Kidney glomerular epithelial cell (primary cell): ENCODE measurements at places on chromosomes 12 and 14.

DNA sequence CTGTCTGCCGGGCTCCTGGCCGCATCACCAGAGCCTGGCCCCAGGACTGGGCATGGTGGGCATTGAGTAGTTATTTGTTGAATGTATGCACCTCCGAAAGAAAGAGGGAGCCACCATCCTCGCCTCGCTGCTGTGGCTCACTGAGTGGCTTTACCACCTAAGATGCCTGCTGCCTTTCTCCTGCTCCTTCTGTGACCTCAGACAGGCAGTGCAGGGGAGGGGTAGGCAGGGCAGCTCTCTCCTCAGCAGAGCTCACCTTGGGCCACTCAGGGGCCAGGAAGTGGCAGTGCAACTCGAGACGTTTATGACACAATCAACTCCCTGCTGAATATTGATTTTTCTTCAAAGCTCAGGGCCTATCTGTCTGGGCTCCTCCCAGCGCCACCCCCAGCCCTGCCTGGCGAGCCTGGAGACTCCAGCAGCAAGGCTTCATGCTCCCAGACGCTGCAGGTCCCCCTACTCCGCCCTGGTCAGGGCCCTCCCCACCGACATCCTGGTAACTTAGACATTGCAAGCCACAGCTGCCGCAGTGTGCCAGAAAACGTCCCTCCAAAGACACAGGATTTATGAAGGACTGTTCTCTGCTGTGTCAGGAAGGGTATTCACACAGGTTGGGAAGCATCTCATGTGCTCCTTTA, 84.3 kb upstream of the DIO3 start:
- DNase-seq = peak; percentile 1

- DNase-seq = no peak
These were observed 24.3 kb downstream of the MOAP1 start for GRCh38 chr14:93160353-93160801.

DNA sequence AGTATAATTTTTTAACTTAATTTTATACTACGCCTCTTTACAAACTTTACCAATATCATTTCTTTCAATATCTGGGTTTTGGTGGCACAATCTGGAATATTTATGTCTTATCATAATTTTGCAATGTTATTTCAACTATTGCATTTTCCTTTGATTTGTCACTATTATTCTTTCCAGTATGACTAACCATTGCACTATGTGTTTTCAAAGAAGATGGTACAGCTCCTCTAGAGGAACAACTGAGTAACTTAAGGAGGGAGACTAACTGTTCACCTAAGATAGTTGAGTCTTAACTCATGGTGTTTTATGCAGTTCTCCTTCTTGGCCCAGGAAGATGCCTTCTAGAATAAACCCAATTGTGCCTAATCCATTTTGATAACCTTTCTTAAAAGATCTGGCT, 60.5 kb upstream of the KIF21A start:
- DNase-seq = peak; percentile 69

DNA sequence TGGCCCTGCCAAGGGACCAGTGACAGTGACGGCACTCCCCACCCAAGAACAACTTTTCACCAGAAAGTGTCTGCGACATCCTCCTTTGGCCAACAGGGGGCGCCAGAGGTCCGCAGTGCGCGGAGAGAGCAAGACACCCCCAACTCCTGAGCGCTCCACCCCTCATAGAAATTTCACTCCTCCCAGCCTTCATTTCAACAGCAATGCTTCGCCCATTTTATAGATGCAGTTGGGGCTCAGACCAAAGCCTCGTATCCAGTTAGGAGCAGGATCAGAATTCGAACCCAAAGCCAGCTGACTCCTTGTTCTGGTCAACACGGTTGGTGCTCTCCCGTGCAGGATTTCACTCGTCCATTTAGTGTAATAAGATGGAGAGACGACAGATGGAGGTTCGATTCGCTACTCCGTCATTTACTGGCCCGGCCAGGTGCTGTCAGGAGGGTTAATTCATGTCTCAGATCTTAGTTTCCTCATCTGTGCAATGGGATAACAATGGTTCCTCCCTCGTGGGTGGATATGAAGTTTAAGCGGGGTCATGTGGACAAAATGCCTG, 2.4 kb upstream of the POP5 start:
- DNase-seq = peak; percentile 12

GRCh38 chr12:633731-634130, 29.5 kb downstream of the NINJ2 start:
- DNase-seq = no peak

DNA sequence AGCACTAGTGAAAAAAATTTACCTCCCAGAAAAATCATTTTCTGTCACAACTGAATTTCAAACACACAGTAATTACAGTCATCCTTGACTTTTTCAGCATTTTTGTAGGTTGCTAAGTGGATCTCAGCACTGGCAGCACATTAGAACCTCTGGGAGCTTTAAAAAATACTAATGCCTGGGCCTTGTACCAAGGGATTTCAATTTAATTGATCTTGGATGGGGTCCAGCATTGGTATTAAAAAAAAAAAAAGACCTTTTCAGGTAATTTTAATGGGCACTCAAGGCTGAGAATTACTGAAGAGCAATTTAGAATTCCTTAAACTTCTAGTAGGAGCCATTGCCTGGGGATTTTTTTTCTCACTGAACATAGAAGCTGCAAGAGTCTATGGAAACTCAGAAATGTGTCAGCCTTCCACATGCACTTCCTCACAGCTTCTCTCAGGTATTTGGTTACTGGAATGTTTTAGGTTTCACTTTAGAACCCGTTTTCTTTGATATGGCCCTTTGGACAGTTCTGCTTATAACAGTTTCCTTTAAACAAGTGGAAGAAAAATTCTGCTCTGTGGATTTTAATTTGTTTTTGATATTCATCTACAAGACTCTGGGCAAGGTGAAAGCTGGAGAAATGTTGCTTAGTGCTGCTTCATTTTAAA, 88.5 kb upstream of the DACT1 start:
- peak; percentile 11 for DNase-seq

DNA sequence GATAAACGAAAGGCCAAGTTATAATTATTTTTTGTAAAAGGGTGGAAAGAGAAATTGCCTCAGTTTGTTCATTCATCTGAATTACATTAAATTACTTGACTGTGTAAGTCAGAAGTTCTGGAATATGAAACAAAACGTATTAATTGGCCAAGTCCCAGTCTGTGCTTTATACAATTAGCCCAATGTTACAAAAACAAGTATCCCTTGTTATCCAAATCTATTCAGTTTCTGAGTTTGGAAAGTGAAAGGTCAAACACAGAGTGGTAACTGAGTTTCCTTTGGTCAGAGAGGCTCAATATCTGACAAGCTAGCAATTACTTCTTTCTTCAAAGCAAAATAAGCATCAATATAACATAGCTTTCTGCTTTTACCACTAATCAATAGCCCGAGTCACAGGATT, 62.6 kb downstream of the SPPL3 start:
- DNase-seq = no peak

GRCh38 chr12:62866451-62867082, 68.4 kb downstream of the PPM1H start:
- DNase-seq = peak; percentile 88

GRCh38 chr12:132357623-132358186, 28.3 kb upstream of the GALNT9 start:
- DNase-seq = no peak

- no peak for DNase-seq
These were observed 7.7 kb downstream of the PPP4R4 start for GRCh38 chr14:94181835-94182234.
